Right ventricle myocardium superior (tissue), 1 donor: ENCODE measurements at places on chromosomes 3 and 15. TPM values are rescaled to one million over a fixed set of nuclear protein-coding genes. Genes with fewer than 3 reads are reported as not detected.

GOLGA6L4 gene
- total RNA-seq, result 1.0 TPM

KCNH8 gene
- total RNA-seq, result not detected

C3orf20 gene
- not detected for total RNA-seq

CCDC80 gene
- 54.0 TPM for total RNA-seq

TAGLN3 gene
- total RNA-seq, result not detected

TRPM1 gene
- total RNA-seq, result not detected

RHCG gene
- not detected for total RNA-seq

SMARCC1 gene
- total RNA-seq, result 20.8 TPM

SLC12A1 gene
- not detected for total RNA-seq

SERINC4 gene
- total RNA-seq, result 0.19 TPM

LRRC15 gene
- total RNA-seq, result 0.16 TPM

LRCH3 gene
- total RNA-seq, result 18.0 TPM

ILDR1 gene
- 0.38 TPM for total RNA-seq

SEC22A gene
- 6.5 TPM for total RNA-seq

WDR76 gene
- total RNA-seq, result 1.6 TPM

PPP1R2 gene
- 28.2 TPM for total RNA-seq

NUDT16 gene
- total RNA-seq, result 25.0 TPM

MFN1 gene
- total RNA-seq, result 67.6 TPM

MORC1 gene
- total RNA-seq, result not detected

CATSPER2 gene
- total RNA-seq, result 1.1 TPM

ZBBX gene
- not detected for total RNA-seq

NR1I2 gene
- 0.11 TPM for total RNA-seq

RPL22L1 gene
- total RNA-seq, result 8.0 TPM

TMC3 gene
- not detected for total RNA-seq

ABCF3 gene
- total RNA-seq, result 69.3 TPM

AAGAB gene
- 18.1 TPM for total RNA-seq

SRGAP3 gene
- total RNA-seq, result 5.1 TPM
